ENCODE measurements at places on chromosomes 2 and 18.

DNA sequence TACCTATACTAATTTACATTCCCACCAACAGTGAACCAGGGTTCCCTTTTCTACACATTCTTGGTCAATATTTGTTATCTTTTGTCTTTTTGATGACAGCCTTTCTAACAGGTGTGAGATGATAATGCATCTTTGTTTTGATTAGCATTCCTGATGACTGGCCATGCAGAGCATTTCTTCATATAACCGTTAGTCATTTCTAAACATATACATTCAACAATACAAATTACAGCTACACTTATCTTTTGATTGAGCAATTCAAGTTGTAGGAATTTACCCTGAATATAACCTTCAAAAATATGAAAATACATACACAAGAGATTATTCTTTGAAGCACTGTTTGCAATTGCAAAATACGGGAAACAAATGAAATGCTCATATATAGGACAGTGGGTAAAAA, 94.9 kb downstream of the TMEM131 start:
- no peak for DNase-seq

GRCh38 chr2:7570247-7570646, 653.0 kb downstream of the RNF144A start:
- DNase-seq, result no peak

- DNase-seq, result no peak
Measured at GRCh38 chr2:19573784-19574183, 215.4 kb upstream of the OSR1 start.

- DNase-seq, result no peak
Measured at GRCh38 chr2:8462899-8463648, 218.8 kb upstream of the ID2 start.

GRCh38 chr18:61753373-61753772, 139.4 kb downstream of the RNF152 start:
- DNase-seq, result no peak

DNA sequence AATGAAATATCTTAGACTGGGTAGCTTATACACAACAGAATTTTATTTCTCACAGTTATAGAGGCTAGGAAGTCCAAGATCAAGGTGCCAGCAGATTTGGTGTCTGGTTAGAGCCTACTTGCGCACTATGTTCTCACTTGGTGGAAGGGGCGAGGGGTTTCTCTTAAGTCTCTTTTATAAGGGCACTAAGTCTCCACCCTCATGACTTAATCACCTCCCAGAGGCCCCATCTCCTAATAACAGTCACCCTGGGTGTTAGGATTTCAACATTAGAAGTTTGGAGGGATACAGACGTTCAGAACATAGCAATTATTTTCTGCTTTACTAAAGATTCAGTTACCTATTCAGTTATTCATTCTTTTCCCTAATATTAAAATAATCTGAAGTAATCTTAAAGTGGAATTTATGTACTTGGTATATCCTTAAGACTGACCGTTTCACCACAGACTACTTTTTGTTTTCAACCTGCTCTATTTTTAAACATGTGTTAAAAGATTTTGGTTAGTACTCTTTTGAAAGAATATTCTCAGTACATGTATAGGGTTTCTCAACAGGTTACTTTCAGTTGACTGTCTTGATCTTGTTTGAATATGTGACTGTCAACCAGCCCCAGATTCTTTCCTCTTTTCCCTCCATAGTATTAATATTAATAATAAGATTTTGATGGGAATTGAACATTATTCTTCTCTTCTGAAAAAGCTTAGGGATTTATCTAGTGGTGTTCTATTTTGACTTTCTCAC, 130.0 kb downstream of the TAF4B start:
- no peak for DNase-seq

DNA sequence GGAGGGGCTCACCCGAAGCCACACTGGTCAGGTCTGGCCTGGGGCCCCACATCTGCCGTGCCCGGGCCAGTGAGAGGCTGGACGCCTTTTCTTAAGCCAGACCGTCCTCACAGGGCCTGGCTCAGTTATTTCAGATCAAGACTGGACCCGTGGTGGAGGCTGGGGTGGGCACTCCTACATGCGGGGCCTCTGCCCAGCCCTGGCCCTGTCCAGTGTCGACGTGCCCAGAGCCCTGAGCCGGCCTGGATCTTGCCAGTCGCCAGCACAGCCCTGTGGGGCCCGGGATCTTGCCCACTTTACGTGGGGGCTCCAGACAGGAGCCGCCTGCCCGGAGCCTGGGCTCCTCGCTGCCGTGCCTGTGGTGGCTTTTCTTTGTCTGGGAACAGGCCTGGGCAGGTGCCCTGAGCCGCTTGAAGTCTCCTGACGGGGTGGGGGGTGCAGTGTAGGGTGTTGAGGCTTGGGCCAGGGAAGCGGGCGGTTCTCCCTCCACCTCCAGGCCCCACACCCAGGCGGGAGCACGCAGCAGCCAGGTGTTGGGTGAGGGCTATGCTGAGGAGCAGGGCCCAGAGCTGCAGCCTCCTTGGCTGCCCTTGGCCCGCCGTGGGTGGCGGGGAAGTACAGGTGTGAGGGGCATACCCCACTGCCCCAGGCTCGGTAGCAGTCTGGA, 6.0 kb downstream of the GPC1 start:
- DNase-seq, result no peak

- no peak for DNase-seq
Measured at GRCh38 chr2:108220191-108220590, 19.6 kb upstream of the SULT1C3 start.

GRCh38 chr2:128280158-128280871, 38.4 kb downstream of the HS6ST1 start:
- DNase-seq, result peak; percentile 57

DNA sequence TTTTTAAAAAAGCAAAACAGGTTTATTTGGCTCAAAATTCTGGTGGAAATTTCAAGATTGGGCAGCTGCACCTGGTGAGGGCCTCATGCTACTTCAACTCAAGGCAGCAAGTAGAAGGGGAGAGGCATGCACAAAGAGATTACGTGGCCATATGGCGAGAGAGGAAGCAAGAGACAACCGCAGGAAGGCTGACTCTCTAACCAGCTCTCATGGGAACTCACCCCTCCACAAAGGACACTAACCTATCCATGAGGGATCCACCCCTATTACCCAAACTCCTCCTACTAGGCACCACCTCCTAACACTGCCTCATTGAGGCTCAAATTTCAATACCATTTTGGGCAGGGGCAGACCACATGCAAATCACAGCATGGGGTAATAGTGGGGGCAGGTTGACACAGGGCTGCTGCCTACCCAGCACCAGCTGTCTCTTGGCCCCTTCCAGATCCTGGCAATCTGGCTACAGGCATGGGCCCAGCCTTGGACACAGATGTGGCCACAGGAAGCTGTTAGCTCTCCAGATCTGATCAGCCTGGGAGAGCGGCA, 2.0 kb upstream of the CAPN10 start:
- DNase-seq, result no peak

DNA sequence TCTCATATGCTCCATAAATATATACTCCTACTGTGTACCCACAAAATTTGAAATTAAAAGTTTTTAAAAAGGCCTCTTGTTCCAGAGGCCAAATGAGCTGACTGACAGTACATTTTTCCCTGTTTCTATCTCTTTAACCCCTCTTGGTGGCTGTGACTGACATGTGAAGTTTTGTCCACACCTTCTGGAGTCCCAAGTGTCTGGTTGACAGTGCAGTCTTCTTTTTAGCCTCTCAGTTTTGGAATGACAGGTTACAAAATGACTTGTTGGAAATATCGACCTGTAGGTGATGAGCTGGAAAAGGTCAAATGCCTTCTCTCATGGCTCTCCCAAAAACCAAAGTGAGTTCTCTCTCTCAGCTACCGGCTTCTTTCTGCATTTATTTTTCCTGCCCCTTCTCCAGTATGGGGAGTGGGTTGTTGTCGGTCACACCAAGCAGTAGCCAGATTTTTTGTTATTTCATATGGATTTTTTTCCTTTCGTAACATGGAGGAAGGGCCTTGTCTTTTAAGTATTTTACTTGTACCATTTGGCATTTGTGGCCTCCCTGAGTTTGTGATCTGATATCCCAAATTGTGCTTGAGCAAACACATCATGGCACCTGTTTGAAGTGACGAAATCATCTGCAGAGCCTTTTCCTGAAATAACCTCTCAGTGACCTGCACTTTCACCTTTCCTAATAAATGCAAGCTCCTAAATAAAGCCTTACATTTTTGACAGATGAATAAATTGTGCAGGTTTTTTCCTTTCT, 143.9 kb downstream of the ESCO1 start:
- no peak for DNase-seq

DNA sequence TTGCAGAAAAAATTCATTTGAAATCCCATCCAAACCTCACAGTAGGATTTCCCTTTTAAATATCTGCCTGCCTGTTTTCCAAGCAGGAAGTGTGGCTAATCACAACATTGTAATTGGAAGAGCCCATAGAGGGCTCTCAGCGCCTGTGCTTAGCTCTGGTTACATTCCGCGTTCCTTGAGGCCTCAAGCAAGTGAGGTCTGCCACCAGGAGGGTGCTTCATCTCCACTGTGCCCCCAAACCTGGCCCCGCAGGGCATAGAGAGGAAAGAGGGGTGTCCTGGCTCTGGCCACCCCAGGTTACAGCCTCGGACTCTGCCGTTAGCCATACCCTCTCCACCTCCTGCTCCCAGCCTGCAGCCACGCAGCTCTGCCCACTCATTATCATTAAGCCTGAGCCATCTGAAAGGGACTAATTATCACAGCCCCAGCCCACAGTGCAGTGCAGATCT, 214.8 kb downstream of the SP3 start:
- peak; percentile 9 for DNase-seq

- DNase-seq, result no peak
Measured at GRCh38 chr2:107742460-107743027, 84.1 kb upstream of the RGPD4 start.

DNA sequence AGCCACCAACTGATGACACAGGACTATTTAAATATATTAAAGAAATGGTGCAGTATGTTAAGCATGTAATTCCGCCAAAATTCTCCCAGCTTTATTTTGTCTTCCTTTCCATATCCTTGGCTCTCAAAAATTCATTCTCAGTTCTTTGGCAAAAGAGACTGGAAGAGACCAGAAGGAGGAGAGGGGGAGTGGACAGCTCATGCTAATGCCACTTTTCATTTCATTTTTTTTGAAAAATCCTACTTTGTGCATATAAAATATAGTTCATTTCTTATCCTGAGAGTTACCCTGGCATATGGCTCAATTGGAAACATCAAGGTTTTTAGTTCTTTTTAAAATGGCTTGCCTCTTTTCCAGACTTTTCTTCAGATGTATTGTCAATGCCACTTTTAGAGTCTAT, 128.5 kb upstream of the VRK2 start:
- no peak for DNase-seq

GRCh38 chr2:173941567-173941966, 23.6 kb downstream of the SP3 start:
- no peak for DNase-seq

GRCh38 chr18:13823707-13824395, at the start of gene MC5R:
TSS of gene MC5R (plus strand) at chr18:13824149. CDS start at chr18:13825766, 1,617 bp downstream.
- peak; percentile 64 for DNase-seq

DNA sequence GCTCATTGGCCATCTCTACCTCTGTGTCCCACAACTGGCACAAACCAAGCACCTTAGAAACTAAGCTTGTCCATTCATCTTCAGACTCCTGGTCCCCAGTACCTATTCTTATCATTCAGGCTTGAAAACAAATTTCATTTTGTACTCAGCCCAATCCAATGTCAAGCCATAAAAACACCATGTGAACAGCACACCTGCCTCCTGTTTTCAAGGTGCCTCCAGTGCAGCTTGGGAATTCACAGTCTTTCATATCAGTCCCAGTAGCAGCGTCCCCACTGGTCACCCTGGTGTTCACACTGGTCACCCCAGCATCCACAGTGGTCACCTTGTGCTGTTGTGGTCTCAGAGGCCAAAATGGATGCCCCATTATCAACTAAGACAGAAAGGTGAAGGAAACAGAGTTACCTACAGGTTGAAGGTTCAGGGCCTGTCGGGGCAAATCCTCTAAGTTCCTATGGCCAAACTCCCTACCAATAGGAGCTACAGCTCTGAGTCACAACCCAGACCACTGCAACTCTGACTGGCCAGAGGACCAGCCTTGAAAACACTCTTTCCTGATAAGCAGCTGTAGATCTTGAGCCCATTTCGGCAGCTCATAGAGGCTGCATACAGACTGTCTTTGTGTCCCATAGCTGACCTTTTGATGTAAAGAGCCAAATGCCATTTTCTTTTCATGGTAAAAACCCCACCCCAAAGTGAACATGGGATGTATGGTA, 259.5 kb upstream of the RAB12 start:
- DNase-seq, result no peak

GRCh38 chr18:36160959-36161371, 26.3 kb upstream of the MOCOS start:
- no peak for DNase-seq

DNA sequence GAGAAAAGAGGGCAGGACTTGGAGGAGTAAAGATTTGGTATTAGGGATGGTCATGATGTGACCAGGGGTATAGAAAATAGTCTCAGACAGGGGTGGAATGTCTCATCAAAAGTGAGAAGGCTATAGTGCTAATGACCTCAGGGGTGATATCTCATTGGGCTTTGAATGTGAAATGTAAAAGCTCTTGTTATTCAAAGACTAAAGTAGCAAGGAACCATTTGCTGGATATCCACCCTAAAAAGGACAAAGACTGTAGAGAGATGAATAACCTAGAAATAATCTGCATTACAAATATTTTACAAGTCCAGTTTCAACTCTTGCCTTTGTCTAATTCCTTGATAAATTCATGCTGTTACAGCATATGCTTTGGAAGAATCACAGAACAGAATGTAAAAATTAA, 224.4 kb downstream of the ICOS start:
- DNase-seq, result no peak

GRCh38 chr2:149765636-149766035, 178.1 kb upstream of the MMADHC start:
- DNase-seq, result no peak

DNA sequence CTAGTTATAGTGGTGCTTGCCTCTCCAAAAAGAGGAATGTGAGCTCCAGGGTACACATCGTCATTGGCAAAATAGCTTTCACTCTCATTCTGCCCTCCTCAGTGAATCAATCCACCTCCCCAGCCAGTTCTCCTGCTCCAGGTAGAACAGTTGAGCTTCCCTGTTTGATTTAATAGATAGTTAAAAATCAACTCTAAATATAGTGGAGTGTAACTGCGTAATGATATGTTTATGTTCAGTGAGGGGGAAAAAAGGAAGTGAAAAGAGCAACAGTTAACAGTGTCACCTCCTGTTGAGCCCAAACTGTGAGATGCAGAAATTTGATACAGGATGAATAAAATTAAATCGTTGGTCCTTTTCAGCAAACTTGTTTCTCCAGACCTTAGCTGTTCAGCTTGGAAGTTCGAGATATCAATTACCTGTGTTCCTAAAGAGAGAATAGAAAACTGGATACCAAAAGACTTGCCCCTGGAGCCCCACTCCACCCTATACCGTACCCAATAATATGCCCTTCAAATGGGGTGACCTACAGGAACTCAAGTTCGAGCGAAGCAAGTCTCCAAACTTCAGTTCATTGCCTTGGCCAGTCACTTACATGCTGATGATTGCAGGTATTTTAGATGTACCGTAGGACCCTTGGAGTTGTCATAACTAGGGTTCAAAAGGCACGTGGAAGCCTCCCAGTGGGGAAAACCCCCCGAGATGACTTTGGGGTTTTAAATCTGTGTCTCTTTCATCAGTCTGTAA, 708.4 kb downstream of the RNF144A start:
- no peak for DNase-seq

- DNase-seq, result no peak
Measured at GRCh38 chr18:9991011-9992000, 77.5 kb downstream of the VAPA start.

All from Ammon's horn (tissue), 1 donor.